ENCODE measurements at places on chromosomes 4 and X.

- no peak for DNase-seq
Measured at GRCh38 chr4:86118711-86119110, 241.1 kb downstream of the MAPK10 start.

DNA sequence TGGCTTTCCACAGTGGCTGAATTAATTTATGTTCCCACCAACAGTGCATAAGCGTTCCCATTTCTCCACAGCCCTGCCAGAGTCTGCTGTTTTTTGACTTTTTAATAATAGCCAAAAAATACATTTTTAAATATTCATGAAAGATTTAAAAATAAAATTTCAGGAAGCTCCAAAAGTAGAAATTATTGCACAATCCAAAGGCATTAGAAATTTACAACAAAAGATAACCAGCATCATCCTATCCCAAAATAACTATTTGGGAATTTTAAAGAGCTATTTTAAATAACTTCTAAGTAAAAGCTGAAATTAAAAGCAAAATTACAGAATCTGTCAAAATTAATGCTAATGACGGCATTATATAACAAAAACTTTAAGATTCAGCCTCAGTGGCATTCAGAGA lies 131.5 kb downstream of the QDPR start:
- DNase-seq = no peak

DNA sequence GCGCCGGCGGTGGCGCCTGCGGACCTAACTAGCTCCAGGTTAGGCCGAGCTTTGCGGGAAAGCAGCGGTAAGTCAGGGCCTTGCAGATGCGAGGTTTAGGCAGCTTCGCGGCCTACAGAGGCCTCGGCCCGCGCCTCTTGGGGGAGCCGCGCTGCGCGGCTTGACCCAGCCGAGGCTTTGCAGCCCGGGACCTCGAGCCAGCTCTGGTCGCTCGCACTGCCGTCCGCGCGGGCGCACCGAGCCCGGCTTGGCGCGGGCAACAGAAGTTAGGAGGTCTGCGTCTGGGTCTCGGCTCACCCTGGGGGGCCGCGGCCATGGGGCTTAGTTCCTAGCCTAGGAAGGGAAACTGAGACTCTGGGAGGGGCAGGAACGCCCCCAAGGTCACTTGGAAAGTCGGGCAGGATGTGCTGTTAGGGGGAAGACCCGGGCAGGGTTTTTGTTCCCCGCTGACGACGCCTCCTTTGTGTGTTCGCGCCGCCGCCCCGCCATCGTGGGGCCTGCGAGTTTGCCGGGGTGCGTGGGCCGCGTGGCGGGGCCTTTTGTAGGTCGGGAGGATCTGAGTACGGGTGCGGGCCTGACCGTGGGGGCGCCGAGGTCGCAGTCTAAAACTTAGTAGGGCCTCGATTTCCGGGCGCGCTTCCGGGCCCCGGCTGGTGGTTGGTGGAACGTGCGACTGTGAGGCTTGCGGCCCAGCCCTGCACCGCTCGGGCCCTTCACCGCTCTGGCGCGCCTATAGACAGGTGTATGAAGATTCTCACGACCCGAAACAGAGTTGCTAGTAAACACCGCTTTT lies 482 bp downstream of the RNF4 start:
- DNase-seq = peak; percentile 82

DNA sequence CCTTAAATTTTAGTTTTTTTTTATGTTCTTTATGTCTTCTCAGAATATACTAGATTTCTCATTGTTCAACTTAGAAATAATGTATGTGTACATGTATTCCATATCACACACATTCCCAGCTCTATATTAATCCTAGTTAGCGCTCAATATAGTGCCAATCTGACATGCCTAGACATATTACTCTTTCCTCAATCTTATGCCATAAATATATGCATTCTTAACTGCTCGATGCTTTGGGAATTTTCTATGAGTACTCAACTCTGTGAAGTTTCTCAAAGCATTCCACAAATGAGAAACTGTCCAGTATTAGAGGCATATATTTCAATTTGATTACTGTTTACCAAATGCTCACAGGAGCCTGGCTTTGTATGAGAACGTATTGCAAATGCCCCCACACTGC lies 231.2 kb upstream of the VEGFC start:
- no peak for DNase-seq

- DNase-seq = no peak
Measured at GRCh38 chrX:9438933-9439494, 25.8 kb upstream of the TBL1X start.

DNA sequence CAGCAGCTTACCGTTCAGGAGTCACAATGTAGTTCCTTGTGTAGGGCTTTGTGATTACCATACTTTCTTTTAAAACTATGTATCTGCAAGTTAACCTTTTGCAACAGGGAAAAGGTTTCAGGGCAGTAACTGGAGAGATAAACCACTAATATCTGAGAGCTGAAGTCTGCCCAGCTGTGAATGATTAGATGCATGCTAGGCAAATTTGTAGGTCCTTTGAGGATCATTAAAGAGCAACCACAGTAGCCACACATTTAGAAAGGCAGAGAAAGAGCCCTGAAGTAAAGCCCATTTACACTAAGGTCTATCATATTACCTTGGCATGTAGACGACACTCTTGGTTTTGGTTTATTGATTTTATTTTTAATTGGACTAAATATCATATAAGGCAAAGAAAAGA lies 60.0 kb downstream of the ATP8A1 start:
- peak; percentile 10 for DNase-seq

DNA sequence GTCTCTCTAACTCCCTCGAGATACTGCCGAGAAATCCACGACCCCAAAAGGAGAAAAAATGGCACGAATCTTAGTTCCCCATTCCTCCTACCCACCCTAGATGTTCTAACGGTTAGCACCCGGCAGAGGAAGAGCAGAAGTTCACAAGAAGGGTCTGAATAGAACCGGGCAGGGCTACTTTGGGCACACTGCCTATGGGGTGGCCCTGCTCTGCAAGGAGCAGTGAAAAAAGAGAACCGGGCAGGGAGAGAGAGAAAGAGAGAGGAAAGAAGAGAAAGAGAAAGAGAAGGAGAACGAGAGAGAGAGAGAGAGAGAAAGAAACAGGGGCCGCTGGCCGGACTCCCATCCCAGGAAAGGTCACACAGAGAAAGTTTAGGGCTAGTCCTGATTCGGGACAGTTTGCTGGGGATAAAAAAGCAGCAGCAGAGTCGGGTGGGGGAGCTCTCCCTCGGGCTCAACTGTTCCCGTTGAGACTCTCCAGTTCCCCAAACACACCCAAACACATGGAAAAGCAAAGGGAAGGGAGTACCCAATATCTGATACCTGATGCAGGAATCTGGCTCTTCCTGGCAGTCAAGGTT lies 468 bp downstream of the GLA start:
- DNase-seq = peak; percentile 7

DNA sequence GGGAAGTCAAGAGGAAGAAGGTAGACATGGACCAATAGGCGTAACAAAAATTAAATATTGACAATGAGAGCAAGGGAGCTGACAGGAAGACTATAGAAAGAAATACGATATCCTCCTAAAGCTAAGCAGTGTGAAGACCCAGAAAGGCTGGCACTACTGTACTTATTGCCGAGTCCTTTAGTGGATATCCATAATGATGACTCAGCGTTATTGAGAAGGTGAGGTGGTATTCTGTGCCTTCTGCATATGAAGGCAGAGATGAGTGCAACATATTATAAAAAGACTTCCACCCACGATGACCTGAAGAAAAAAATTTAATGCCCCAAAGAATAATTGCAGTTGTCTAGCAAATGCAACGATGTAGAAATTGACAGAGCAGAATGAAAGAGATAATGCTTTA lies 13.0 kb upstream of the MCF2 start:
- no peak for DNase-seq

Measured in germinal center (tissue), 1 donor.